Immature natural killer cell (primary cell): ENCODE measurements at places on chromosomes 7 and 10.

GRCh38 chr10:117621196-117621595, 78.7 kb downstream of the EMX2 start:
- H3K27me3 ChIP-seq, result peaks cover 14% of the 10 kb centered on the region
- DNase-seq, result no peak
- no peaks in the 10 kb centered on the region for H3K36me3 ChIP-seq
- no peak overlapping the region for H3K4me3 ChIP-seq

DNA sequence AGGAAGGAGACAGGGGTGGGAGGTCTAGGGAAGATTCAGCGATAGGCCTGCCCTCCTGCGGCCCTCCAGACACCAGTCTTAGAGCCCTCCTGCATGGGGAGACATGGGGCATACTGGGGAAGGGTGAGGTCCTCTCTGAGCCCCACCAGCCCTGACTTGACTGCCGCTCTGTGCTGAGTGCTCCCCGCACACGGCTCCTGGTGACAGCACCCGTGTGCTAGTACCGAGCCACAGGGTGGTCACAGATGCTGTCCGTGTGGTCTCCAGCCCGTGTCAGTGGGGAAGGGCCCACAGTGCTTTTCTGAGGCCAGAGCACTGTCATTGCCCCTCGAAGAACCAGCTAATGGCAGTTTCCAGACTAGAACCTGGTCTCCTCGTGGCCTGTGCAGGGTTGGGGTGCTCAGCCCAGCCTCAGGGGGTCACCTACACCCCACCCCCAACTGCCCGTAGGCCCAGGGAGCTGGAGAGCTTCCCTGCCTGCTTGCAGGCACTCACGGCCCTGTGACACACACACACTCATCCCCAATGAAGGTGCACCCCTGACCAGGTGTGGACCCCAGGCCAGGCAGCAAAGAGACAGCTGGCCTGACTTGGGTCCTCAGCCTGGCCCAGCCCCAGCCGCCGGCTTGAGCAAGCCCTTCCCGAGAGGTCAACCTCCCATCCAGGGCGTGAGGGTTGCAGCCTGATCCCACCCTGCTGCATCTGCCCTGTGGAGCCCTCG, 86.0 kb upstream of the RET start:
- H3K27ac ChIP-seq, result no peak overlapping the region
- no peaks in the 10 kb centered on the region for H3K4me1 ChIP-seq
- no peak overlapping the region for H3K4me3 ChIP-seq

DNA sequence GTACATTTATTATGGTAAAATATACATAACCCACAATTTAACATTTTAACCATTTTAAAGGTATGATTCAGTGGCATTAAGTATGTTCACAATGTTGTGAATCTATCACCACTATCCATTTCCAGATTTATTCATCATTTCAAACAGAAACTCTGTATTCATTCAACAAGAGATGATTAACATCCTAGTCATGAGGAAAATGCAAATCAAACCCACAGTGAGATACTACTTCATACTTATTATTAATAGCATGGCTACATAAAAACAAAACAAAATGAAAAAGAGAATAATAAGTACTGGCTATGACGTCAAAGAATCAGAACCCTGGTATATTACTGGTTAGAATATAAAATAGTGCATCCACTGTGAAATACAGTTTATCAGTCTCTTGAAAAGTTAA, 386.6 kb upstream of the POM121L12 start:
- no peak overlapping the region for H3K27ac ChIP-seq
- no peaks in the 10 kb centered on the region for H3K4me1 ChIP-seq
- H3K4me3 ChIP-seq, result no peak overlapping the region
- H3K27me3 ChIP-seq, result no peaks in the 10 kb centered on the region
- DNase-seq, result no peak
- no peaks in the 10 kb centered on the region for H3K36me3 ChIP-seq

GRCh38 chr7:11702938-11703337, 129.1 kb downstream of the THSD7A start:
- DNase-seq, result no peak
- H3K27ac ChIP-seq, result no peak overlapping the region
- no peaks in the 10 kb centered on the region for H3K36me3 ChIP-seq
- H3K27me3 ChIP-seq, result peaks cover 3% of the 10 kb centered on the region

DNA sequence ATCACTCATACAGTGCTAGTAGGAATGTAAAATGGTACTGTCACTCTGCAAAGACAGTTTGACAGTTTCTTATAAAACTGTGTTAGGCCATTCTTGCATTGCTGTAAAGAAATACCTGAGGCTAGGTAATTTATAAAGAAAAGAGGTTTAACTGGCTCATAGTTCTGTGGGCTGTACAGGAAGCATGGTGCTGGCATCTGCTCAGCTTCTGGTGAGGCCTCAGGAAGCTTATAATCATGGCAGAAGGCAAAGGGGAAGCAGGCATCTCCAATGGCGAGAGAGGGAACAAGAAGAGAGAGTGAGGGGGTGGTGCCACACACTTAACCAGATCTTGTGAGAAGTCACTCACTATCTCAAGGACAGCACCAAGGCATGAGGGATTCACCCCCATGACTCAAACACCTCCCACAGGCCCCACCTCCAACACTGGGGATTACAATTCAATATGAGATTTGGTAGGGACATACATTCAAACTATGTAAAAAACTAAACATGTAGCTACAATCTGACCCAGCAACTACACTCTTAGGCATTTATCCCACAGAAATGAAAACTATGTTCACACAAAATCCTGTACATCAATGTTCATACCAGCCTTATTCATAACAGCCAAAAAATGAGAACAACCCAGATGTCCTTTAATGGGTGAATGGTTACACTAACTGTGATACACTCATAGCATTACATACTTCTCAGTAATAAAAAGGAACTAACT, 5.0 kb downstream of the ALDH18A1 start:
- H3K36me3 ChIP-seq, result peaks cover 36% of the 10 kb centered on the region
- no peak overlapping the region for H3K27ac ChIP-seq
- peaks cover 31% of the 10 kb centered on the region for H3K4me1 ChIP-seq
- H3K4me3 ChIP-seq, result no peak overlapping the region

DNA sequence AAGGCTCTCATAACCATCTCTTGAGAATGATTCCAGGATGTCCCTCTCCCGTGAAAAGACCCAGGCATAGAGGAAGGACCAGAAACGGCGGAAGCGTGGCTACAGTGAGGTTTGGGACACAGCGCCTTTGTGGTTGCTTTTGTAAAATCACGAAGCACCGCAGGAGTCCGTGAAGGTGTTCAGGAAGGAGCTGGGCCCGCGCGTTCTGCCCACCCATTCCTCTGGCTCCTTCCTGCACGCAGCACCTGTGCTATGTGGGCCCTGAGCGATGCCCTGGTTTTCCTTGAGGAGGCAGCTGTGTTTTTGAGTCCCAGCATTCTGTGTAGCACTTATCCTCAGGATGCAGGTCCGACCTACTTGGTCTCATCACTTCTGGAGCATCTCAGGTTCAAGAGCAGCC, 112.8 kb downstream of the TRRAP start:
- H3K27ac ChIP-seq, result no peak overlapping the region
- peaks cover 74% of the 10 kb centered on the region for H3K36me3 ChIP-seq
- DNase-seq, result no peak

- H3K36me3 ChIP-seq, result no peaks in the 10 kb centered on the region
- H3K27ac ChIP-seq, result no peak overlapping the region
- no peak for DNase-seq
Measured at GRCh38 chr7:46512891-46513413, 591.9 kb upstream of the IGFBP3 start.

DNA sequence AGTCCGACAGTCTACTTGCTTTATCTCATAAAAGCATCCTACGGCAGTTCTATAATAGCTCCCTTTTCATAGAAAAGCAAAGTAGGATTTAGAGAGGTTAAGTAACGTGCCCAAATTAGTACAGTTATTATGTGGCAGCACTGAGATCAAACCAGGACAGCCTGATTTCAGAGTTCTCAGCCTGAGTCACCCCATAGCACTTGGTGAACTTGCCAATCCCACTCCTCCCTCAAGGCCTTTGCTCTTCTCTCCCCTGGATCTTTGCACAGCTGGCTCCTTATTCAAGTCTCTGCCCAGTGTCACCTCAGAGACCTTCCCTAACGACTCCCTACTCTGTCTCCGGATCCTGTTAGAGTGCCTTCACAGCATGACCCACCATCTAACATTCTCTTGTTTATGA, 438.0 kb upstream of the NFE2L3 start:
- no peaks in the 10 kb centered on the region for H3K4me1 ChIP-seq
- H3K27ac ChIP-seq, result no peak overlapping the region
- H3K27me3 ChIP-seq, result peaks cover 6% of the 10 kb centered on the region
- DNase-seq, result no peak

DNA sequence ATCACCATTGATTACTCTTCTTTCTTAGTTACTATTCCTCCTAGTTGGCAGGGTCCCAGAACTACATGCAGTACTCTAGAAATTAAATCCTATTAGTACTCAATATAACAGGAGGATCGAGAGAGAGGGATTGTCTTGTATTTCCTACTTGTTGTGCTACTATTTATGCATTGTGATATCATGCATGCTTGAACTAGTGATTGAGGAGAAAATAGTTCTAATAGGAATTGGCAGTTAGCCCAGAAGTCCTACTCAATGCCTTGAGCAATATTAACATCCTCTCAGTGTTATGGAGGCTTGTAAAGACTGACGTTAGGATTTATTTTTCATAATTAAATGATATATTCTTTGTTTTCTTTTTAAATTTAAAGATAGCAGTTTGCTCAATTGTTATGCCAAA, 67.4 kb downstream of the FOXP2 start:
- no peak overlapping the region for H3K4me3 ChIP-seq
- no peaks in the 10 kb centered on the region for H3K4me1 ChIP-seq
- no peaks in the 10 kb centered on the region for H3K27me3 ChIP-seq
- no peak overlapping the region for H3K27ac ChIP-seq
- no peak for DNase-seq
- no peaks in the 10 kb centered on the region for H3K36me3 ChIP-seq

DNA sequence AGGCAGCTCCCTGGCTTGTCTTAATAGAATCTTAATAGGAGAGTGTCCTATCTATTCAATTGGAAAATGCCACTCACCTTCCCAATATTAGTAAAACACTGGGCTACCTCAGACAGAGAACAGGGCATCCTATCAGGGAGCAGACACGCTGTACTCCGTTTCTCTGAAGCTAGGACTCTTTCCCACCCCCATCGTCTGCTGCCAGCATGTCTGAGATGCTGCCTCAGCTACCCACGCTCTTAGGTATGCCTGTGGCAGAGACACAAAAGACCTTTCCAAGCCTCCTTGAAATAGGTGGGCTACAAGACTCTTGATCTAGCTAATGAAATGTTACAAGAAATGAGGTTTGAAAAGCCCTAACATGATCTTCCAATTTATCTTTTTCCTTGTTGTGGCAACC, 2.5 kb upstream of the LRIT2 start:
- no peak for DNase-seq
- no peaks in the 10 kb centered on the region for H3K4me1 ChIP-seq
- H3K27ac ChIP-seq, result no peak overlapping the region
- no peaks in the 10 kb centered on the region for H3K36me3 ChIP-seq
- no peak overlapping the region for H3K4me3 ChIP-seq
- H3K27me3 ChIP-seq, result no peaks in the 10 kb centered on the region
